T1000 (cell line): ENCODE measurements at places on chromosomes 6 and 20.
A peak's percentile ranks its signal among the peaks of the same experiment; 100 is the strongest.

DNA sequence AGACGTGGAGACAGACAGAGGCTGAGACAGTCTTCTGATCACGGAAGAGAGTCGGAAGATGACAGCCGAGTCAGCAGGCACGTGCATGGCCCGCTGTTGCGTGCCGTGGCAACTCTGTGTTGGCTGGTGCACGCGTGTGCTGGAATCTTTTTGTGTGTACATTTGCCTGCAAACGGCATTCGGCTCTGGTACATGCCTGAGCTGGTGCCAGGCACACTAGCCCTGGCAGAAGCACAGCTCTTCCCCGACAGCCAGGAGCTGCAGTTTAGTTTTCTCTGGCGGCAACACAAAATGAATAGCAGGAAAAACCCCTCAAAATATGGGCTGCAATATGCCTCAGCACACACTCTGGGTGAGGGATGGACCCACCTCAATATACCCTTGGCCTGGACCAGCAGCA, 769 bp upstream of the PDYN start:
- DNase-seq, result no peak

DNA sequence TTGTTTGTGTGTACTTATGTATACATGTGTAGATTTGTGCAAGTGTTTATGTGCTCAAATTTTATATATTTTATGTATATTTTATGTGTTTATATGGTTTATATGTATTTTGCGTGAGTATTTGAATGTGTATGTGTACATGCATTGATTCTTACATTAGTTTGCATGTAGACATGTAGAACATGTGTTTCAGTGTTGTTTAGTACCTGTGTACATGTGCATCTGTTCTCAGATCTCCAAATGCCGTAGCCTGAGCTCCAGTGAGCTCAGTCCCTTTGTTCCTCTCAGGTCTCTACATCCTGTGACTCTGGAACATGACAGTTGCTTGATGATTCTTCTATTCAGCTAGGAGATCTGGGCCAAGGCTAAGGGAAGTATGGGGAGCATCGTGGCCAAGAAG, 4.5 kb upstream of the DEFB119 start:
- no peak for DNase-seq

GRCh38 chr6:12939314-12939713, 222.7 kb downstream of the PHACTR1 start:
- no peak for DNase-seq

DNA sequence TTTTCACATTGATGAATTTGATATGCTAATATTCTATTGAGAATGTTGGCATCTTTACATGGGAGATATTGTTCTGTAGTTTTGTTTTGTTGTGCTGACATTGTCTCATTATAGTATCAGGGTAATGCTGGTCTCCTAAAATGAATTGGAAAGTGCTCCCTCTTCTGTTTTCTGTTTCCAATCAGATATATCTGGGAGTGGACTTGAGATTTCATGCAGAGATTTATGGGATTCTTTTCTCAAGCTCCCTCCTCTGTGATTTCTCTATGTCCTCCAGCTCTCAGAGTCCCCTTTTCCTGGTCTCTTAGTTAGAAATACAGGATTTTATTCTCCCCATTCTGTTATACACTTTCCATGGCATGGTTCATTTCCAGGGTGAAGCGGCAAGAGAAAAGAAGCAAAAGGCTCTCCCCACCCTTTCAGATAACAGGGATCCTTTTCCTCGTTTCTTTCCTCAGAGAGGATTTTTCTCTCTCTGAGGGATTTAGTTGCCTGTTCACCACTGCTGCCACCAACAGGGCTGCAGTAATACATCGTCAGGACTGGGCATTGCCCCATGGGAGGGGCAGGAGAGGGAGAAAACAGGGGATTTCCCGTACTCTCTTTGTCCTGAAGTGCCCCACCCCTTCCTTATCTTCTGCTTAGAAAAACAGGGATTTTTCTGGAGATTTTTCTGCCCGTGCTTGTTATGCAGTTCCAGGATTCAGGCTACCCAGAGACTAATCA, 59.3 kb upstream of the STMND1 start:
- peak; percentile 38 for DNase-seq

DNA sequence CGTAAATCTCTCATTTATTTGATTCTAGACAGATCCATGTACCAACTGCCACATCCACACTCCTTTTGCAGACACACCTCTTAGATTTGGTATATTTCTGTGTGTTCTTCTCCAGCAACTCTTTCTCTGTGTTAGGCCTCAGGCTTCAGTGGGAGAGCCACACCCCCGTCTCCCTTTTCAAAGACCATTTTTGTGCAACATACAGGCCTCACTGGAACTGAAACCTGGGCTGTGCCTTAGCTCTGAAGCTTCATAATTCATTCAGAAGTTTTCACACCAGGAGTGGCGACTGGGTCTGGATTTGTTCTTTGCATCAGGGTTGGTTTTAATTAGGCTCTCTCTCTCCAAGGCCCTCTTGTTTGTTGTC, 170.2 kb downstream of the THBS2 start:
- no peak for DNase-seq

- DNase-seq, result no peak
Measured at GRCh38 chr20:10713161-10713560, 39.4 kb upstream of the JAG1 start.

- DNase-seq, result peak; percentile 53
Measured at GRCh38 chr20:6533761-6534479, 233.6 kb upstream of the BMP2 start.

GRCh38 chr6:159074120-159074684, 29.4 kb upstream of the TAGAP start:
- DNase-seq, result no peak

DNA sequence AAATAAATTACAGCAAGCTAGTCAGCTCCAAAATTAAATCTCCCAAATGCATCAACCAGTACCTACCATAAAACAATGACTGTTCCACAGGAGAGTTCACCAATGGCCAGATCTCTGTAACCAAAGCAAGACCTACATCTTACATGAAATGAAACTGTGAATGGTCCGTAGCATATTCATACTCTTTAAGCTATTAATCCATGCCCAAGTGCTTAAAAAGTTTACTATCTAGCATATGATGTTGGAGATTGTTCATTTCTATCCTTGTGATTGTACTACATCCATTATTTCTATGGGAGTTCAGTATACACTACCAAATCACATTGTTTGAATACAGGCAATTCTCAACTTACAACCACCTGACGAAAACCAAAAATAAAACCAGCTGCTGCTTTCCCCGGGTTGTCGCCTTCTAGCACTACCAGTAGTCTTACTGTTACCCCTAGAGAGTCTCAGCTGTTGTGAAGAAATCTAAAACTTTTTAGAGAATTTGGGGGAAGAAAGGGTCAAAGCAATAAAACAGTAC, 38.0 kb downstream of the HIVEP2 start:
- no peak for DNase-seq

DNA sequence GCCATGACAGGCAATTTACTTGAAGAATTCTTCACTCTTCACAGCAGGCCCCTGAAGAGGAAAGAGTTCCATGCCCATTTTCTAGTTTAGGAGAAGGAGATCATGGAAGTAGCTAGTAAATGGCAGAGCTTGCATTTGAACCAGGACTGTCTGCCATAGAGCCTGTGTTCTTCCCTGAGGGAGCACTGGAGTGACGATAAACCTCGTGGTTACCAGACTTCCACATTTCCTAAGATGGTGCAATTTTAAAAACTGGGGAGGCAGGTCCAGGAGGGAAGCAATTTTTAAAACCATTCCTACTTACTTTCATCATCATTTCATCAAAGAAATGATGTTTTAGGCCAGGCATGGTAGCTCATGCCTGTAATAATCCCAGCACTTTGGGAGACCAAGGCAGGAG, 36.8 kb downstream of the STK35 start:
- no peak for DNase-seq

- DNase-seq, result no peak
Measured at GRCh38 chr6:139536751-139537617, 162.5 kb upstream of the CITED2 start.

GRCh38 chr6:21536280-21536766, 57.2 kb upstream of the SOX4 start:
- DNase-seq, result no peak

DNA sequence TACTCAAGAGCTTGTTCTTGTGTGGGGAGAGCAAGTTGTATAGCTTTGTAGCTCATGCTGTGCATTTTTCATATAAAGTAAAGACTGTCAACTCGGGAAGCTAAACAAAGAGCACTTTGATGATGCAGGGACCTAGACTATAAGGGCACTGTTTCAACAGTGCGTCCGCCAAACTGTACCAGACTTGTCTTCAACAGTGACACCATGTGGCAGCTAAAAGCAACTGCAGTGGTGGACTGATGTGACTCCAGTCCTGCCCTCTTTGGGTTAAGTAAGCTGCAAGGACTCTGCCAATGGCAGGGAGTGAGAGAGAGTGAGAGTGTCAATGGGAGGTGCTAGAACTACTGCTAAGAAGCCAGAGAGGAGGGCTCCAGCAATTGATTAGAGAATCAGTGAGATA, 48.1 kb upstream of the MC3R start:
- DNase-seq, result no peak

GRCh38 chr6:13472099-13472498, 15.3 kb downstream of the GFOD1 start:
- DNase-seq, result no peak

DNA sequence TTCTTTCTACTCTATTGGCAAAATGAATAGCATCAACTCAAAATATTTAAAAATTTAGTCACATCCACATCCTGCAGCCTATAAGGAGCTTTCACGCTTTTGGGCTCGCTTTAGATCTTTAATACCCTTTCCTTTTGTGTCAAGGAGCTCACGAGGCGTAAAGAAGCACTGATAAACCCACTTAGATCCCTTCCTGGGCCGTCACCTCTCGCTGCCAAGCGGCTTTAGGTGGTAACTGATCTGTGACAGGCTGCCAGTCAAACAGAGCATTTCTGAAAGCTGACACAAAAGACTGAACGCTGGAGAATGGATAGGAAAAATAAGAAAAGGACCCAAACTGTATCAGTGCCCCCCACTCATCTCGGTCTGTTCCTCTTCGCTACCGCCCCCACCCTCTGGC, 385.7 kb upstream of the MMS22L start:
- no peak for DNase-seq
